H54 (cell line): ENCODE measurements at places on chromosomes 7 and 10.

DNA sequence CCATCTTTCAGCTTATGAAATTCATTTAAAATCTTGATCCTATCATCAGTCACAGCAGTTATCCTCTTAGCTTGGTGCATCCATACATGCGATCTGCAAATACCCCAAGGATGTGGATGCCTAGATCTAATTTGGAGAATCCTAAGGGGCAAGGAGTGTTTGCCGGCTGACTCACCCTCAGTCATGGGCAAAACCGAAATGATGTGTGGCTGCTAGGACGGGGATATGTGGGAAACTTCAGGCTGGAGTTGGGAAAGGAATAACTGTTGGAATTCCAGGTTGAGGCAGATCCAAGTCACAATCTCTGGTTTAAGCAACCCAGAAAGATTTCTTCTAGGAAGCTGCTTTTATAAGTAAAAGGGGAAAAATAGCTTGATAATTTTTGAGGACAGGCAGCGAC is 19.7 kb upstream of the GOT1 start:
- DNase-seq, result no peak

DNA sequence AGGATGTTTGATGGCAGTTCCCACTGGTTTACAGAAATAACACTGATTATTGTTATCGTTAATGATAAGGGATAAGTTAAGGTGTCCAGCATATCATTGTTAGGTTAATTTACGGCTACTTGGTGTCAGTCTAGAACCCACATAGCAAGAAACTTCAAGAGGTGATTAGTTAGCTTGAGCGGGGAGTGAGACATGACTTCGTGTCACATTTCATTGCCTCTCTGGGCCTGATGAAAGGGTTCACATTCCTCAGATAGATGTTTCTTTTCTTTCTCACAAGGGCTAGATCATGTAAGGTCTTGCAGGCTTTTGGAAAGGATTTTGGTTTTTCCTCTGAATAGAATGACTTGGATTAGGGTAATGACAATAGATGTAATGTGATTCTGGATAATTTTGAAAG is 26.7 kb downstream of the WAC start:
- no peak for DNase-seq

- no peak for DNase-seq
Observed at GRCh38 chr7:47504551-47505311, 77.2 kb downstream of the TNS3 start.

GRCh38 chr7:68823996-68824780 is 774.1 kb upstream of the AUTS2 start:
- DNase-seq, result no peak

DNA sequence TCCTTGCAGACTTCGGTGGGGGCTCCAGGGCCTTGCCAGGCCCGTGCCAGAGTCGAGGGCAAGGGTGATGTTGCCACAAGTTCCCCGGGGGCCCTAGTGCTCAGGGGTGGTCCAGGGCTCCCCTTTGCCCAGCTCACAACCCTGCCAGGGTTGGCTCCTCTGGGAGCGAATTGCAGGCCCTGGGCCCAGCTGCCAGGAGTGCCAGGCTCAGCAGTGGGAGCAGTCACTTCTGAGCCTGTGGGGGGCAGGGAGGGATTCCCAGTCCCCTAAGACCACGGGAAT is 43.8 kb downstream of the TCERG1L start:
- no peak for DNase-seq
